ENCODE measurements at places on chromosomes 2 and 18. TPM values are rescaled to one million over a fixed set of nuclear protein-coding genes. Genes with fewer than 3 reads are reported as not detected.

SRBD1 gene
- polyA plus RNA-seq, result 11.0 TPM

LRPPRC gene
- polyA plus RNA-seq, result 34.8 TPM

HMSD gene
- 1.6 TPM for polyA plus RNA-seq

MOGAT1 gene
- not detected for polyA plus RNA-seq

CD8B2 gene
- polyA plus RNA-seq, result 6.3 TPM

KLHL14 gene
- 0.64 TPM for polyA plus RNA-seq

MEP1B gene
- 0.11 TPM for polyA plus RNA-seq

NOSTRIN gene
- 8.1 TPM for polyA plus RNA-seq

FBXO36 gene
- 1.8 TPM for polyA plus RNA-seq

CDH19 gene
- polyA plus RNA-seq, result 0.68 TPM

PSMA8 gene
- polyA plus RNA-seq, result 0.84 TPM
